ENCODE measurements at places on chromosomes 5 and 9. TPM values are rescaled to one million over a fixed set of nuclear protein-coding genes. Genes with fewer than 3 reads are reported as not detected.

- DNase-seq: no peak
Observed at GRCh38 chr5:60639544-60639943, 60.4 kb downstream of the DEPDC1B start.

- DNase-seq: no peak
Observed at GRCh38 chr5:102090770-102091169, 205.3 kb downstream of the SLCO4C1 start.

The PDLIM4 gene
- total RNA-seq: 69.8 TPM

GRCh38 chr5:33938881-33939280 lies 2.7 kb downstream of the RXFP3 start:
- DNase-seq: no peak

The KIAA0825 gene
- 1.8 TPM for total RNA-seq

The PCDHA1 gene
- not detected for total RNA-seq

The CENPP gene
- 6.0 TPM for total RNA-seq

The TEX48 gene
- total RNA-seq: not detected

- DNase-seq: no peak
Observed at GRCh38 chr9:136174779-136175615, 29.9 kb downstream of the LHX3 start.

DNA sequence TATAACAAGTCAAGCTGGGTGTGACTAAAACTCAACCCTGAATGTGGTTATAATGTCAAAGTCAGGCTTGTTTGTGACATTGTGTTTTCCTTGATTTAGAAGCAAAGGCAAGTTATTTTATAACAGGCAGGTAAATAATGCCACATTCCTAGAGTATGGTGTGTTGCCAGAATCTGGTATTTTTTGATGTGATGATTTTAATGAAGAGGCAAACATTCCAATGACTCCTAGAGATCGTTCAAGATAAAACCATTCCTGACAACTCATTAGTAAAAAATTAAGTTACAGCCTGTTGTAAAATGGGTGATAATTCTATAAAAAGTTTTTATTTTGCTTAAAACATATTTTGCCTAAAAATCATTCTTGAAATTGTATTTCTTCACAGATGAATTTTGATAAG lies 60.0 kb downstream of the RAB14 start:
- DNase-seq: no peak

- no peak for DNase-seq
Observed at GRCh38 chr9:37534412-37534811, 41.8 kb downstream of the FBXO10 start.

The KIF12 gene
- not detected for total RNA-seq

DNA sequence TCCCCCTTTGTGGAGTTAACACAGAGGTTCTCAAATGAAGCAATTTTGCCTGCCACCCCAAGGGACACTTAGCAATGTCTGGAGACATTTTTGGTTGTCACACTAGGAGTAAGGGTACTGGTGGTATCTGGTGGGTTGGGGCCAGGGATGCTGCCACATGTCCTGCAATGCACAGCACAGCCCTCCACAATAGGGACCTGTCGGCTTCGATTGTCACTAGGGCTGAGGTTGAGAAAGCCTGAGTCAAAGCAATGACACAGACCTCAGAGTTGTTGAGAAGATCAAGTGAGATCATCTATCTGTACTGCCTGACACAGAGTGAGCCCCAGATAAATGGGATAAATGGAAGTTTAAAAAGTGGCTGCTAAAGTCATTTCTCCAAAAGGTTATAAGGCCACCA lies 249.2 kb upstream of the KLF4 start:
- DNase-seq: no peak

DNA sequence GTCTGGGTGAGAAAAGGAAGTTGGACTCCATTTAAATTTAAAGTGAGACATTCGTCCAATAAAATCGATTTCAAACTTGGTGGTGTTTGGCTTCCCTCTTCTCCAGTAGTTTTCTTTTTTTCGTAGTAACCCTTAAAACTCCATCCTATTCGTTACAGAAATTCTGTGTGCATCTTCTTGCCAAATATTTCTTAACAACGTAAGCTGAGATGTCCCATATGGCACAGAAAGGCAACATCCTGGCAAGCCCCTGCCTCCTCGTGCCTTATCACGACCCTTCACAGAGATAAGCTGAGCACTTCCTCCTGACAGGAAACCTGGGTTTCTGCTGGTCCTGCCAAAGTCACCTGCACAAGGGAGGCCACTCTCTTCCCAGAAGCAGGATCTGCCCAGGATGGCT lies 11.8 kb upstream of the ADAMTS2 start:
- no peak for DNase-seq

The CENPH gene
- total RNA-seq: 8.0 TPM

DNA sequence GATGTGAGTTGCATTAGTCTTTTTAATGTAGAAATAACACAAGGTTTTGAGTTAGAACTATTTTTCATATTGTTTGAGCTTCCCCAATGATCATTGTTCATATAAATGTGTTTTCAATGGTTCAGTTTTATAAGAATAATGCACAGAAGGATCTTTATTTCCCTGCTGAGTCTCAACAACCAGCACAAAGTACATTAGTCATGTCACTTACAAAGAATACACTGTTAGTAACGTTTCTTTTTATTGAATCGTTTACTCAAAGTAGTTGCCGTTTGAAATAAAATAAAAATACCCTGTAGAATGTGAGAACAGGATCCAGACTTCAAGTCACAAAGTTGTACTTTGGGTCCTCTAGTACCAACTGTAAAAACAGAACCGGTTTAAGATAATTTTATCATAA lies 41.5 kb downstream of the ERCC8 start:
- no peak for DNase-seq

DNA sequence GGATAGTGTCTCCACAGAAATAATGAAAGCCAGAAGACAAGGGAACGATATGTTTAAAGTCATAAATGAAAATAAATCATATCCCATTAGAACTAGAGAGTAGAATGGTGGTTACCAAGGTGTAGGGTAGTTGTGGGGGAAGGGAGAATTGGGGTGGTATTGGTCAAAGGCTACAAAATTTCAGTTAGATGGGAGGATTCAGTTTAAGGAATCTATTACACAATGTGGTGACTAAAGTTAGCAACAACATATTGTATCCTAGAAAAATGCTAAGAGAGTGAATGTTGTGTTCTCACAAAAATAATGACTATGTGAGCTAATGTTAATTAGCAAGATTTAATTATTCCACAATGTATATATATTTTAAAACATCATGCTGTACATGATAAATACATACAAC lies 27.8 kb upstream of the LARP1 start:
- DNase-seq: no peak

GRCh38 chr9:32723789-32724325 lies 59.5 kb upstream of the TMEM215 start:
- no peak for DNase-seq

The TRIP13 gene
- total RNA-seq: 3.2 TPM

- no peak for DNase-seq
Observed at GRCh38 chr5:37198842-37199241, 50.3 kb downstream of the CPLANE1 start.

The ARL14EPL gene
- not detected for total RNA-seq

- no peak for DNase-seq
Observed at GRCh38 chr9:113631137-113631765, 167.7 kb downstream of the RGS3 start.

- no peak for DNase-seq
Observed at GRCh38 chr9:99264070-99264680, 42.1 kb downstream of the SEC61B start.

DNA sequence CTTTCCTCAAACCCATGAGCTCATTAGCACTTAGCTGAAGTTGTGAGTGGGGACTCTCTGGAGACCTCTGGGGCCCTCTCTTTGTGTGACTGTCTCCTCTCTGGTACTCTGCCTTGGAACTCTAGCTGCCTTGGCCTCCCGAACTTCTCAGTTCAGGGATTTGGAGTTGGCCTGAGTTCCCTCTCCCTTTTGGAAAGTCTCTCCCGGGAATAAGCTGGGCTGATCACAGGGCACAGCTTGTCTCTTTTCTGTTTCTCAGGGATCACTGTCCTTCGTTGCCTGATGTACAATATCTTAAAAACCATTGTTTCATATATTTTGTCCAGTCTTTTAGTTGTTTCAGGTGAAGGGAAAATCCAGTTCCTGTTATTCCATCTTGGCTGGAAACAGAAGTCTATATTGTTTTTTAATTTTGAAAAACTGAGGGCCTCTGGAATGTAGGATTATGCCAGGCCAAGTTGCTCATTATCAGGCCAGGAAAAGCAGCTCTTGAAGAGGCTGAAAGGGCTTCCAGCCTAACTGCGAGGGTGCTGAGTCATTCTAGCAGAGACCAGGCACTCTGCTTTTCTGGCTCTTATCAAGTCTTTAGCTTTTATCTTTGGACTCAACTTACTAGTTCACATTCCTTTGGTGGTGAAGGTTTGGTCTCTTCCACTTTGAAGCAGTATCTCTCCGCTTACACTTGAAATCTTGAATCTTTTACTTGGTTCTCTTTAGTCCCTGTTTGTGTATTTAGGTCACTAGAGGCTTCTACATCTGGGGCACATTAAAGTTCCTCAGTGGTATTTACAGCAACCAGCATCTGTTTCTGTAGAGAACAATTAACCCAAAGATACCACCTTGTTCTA lies 8.4 kb upstream of the RGS3 start:
- no peak for DNase-seq

DNA sequence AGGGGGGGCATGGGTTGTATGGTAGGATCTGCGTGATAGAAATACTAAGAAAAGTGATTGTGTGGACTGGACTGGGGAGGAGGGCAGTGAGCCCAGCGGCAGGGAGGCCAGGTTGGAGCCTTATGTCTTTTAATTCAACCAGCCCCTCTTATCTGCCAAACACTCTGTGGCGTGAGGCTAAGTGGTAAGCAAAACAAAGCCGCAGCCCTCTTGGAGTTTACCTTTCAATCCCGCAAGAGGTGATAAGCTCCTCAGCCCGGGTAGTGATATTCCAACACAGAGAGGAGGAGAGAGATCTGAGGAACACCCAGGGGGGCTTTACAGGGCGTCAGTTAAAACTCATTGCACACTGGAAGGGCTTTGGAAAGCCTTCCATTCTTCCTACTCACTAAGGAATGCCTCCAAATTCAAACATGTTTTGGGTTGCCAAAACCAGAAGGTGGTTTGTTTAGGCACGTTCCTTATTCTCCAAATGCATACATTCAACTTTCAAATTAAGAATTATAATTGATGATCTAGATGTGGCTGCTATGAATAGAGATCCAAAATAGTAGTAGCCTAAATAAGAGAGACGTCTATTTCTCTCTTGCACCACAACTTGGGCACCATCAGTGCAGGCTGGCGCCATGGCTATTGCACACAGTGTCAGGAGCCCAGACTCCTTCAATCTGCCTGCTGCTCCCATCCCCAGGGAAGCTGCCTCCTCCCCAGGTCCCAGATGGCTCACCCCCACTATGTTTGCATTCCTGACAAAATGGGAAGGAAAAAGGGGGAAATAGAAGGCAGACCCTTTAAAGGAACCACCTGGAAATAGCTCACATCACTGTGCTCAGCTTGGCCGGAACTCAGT lies 75.1 kb upstream of the FSTL4 start:
- no peak for DNase-seq

DNA sequence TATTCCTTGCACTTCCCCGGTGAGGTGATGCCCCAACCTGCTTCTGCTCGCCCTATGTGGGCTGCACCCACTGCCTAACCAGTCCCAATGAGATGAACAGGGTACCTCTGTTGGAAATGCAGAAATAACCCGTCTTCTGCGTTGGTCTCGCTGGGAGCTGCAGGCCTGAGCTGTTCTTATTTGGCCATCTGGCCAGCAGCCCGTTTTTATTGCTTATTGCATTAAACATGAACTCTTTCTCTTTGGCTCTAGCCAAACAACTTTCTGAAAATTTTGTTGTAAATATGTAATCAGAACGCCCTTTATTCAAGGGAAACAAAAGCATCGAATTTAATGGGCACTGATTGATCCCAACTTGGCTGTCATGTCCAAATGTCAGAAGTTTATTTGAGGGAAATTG lies 124.7 kb upstream of the FTMT start:
- DNase-seq: no peak

The DMRT2 gene
- total RNA-seq: not detected

The LAMC3 gene
- 4.1 TPM for total RNA-seq

GRCh38 chr5:137737349-137738131 lies 1.7 kb upstream of the KLHL3 start:
- no peak for DNase-seq

DNA sequence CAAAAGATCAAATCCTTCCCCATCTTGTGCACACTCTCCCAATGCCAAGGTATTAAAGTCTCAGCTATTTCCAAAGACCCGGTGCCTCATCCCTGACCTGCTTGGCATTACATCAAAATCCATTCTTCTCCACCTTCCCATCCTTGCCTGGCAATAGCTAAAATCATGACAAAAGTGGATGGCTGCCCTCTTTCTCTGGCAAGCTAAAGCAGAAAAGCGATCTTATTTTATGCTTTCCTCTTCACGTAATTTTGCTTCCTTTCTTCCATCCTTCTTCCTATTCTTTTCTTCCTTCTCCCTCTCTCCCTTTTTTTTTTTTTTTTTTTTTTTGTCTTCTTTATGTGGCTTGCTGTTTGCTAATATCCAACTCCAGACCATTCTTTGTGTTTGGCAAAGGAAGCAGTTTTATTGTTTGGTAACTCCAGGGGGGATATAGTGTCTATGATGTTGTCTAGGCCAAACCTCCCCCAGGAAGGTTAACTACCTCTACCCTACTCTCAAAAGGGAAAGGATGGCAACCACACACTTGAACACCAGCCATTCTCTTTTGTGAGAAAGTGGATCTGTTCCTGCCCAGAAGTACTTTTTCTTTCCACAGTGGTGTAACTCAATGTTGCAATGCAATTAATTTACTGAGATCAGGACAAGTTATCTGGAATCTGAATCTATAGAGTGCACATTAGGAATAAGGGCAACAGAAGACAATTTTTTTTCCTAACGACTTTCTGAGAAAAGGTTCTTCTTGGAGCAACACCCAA lies 120.9 kb upstream of the TMEM161B start:
- no peak for DNase-seq

DNA sequence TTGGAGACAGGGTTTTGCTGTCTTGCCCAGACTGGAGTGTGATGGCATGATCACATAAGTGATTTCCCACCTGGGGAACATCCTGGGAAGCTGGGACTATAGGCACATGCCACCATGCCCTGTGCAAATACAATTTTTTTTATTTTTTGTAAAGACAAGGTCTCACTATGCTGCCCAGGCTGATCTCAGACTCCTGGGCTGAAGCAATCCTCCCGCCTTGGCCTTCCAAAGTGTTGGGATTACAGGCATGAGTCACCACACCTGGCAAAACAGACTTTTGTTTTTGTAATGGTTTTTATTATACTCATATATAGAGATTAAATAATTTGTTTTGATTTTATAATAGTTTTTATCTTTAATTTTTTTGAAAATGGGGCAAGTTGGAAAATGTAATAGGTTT lies 14.7 kb downstream of the DNAJC25 start:
- DNase-seq: no peak

DNA sequence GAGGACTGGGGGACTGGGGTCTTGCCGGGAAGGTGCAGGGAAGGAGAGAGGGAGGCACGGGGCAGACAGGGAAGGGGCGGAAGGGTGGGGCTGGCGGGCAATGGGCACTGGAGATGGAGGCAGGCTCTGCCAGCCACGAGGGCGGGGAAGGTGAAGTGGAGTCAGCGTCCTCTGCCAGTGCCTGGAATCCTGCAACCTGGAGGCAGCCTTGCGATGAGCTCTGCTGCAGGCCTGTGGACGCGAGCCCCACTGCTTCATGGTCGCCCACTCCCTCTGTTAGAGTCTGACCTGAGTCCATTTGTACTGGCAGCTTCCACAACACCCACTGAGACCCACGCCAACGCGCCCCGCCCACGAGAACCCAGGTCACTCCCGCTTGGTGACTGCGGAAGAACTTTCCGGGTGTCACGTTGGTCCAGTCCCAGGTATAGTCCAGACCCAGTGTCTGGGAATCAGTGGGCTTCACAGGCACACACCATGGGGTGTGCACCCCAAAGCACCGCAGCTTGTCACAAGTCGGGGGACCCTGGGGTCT lies 106.4 kb upstream of the PPP1R26 start:
- no peak for DNase-seq

GRCh38 chr9:27763831-27764230 lies 190.6 kb upstream of the C9orf72 start:
- DNase-seq: no peak

The ZDHHC11 gene
- 1.1 TPM for total RNA-seq

All from esophagus squamous epithelium (tissue), 5 donors.